Immature natural killer cell (primary cell): ENCODE measurements at places on chromosomes 7 and 10.
A peak's percentile ranks its signal among the peaks of the same experiment; 100 is the strongest.

- no peak for DNase-seq
Observed at GRCh38 chr10:99628923-99629624, 8.8 kb upstream of the SLC25A28 start.

- DNase-seq, result no peak
Observed at GRCh38 chr7:28627263-28627653, 214.9 kb downstream of the CREB5 start.

DNA sequence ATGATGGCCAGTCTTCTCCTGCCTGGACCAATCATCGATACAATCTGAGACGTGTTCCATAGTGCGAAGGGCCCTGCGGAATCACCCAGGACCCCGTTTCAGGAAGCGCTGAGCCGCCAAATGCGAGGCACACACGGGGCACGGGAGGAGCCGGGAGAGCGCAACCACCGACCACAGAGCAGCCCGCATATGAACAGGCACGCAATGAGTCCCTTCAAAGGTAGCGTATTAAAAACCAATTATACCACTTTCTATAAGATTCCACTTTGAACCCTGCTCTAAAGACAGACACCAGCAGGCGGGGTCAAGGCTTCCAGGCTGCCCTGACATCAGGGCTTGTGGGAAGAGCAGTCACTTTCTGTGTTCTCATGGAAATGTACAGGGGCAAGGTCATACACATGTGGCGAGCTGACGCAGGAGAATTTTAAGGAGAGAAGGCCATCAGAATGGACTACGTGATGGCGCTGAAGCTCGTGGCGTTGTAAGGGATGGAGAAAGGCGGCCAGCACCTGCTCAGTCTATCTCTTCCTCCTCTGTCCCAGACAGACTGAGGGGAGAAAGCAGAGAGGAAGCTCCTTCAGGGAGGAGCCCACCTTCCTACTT, 46.2 kb downstream of the AMZ1 start:
- DNase-seq, result no peak

DNA sequence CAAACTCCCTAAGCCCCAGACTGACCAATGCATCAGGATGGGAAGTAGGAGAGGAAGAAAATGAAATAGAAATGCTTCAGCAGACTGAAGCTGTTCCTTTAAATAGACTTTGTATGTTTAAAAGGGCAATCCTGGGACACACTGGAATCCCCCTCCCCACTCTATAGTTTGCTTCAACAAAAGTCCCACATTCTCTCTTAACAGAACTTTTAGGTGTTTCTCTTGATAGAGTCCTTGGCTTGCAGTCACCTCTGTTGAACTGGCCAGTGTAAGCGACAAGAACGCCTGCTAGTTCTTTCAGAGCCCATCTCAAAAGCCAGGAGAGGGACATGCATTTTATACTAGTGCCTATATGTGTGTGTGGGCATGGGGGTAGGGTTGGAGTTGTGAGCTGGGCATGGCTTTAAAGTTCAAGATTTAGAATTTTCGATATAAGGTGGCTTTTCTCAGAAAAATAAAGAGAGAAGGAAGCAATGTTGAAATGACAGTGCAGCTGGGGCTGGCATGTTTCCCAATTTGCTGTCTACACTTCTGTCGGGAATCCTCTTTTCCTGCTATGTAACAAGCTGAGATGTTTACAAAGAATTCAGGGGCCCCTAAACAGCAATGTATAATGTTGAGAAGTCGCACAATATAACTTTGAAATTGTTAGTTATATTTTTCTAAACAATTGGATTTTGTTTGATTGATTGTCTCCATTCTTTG, 2.1 kb downstream of the TBX20 start:
- DNase-seq, result no peak

GRCh38 chr7:158623241-158623640, 35.6 kb upstream of the PTPRN2 start:
- no peak for DNase-seq

DNA sequence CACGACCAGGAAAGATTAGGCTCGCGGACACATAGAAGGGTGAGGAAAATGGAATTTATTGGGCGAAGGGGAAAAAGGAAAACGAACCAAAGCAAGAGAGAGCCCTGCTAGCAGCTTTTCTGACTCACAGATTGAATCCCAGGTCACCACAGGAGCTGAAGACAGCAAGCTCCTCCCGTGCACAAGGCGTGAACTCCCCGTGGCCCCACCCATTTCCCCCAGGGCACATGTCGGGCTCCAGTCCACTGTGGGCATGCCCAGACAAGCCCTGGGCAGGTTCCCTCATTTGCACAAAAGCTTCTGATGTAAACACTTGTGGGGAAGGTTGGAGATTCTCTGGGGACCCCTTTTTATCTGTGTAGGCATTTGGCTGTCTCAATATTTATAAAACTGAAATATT, 582.4 kb downstream of the SUGCT start:
- no peak for DNase-seq

DNA sequence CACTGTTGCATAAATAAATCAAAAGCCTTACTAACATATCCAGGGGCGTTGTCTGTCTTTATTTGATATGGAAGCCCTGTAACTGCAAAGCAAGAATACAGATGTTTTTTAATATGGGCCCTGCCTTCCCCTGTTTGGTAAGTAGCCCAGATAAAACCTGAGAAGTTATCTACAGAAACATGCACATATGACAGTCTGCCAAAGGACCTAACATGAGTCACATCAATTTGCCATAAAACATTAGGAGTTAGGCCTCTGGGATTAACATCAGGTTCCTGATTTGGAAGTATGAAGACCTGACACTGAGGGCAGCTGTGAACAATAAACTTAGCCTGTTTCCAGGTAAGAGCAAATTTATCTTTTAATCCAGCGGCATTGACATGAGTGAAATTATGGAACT, 1588.8 kb downstream of the REEP3 start:
- no peak for DNase-seq

GRCh38 chr10:47269294-47269693, 30.7 kb upstream of the GDF10 start:
- DNase-seq, result no peak

DNA sequence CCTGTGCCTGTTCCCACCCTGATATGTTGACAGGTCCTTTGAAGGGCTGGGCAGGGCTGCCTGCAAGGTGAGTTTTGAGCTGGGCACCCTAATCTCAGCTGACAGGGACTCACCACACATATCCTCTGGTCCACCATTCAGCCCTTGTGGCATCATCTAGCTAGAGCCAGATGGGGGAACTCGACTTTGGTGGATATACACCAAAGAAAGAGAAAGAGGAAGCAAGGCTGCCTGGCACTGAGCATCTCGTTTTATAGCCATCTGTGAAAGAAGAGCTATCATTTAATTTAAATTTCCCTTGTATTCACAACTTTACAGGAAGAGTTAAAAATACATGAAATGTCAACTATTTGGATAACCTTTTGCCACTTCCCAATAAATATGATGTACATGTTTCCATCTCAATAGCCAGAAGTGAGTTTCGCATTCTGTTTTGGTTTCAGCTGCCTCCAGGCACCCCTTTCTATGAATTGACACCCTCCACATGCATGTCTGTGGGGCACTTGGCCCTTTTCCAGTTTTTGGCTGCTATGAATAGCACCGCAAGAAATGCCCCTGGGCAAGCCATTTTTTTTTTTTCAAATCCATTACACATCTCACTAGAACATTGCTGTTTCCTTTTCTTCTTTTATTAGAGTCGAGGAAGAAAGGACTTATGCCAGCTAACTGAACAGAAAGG, 22.9 kb upstream of the GRB10 start:
- no peak for DNase-seq

- peak; percentile 24 for DNase-seq
Observed at GRCh38 chr7:35681231-35682029, 13.5 kb downstream of the HERPUD2 start.

GRCh38 chr7:155490697-155491628, 33.0 kb downstream of the EN2 start:
- DNase-seq, result peak; percentile 51

- DNase-seq, result no peak
Observed at GRCh38 chr10:475709-476454, 213.6 kb downstream of the DIP2C start.

GRCh38 chr7:43647339-43647672, 64.4 kb downstream of the STK17A start:
- no peak for DNase-seq

DNA sequence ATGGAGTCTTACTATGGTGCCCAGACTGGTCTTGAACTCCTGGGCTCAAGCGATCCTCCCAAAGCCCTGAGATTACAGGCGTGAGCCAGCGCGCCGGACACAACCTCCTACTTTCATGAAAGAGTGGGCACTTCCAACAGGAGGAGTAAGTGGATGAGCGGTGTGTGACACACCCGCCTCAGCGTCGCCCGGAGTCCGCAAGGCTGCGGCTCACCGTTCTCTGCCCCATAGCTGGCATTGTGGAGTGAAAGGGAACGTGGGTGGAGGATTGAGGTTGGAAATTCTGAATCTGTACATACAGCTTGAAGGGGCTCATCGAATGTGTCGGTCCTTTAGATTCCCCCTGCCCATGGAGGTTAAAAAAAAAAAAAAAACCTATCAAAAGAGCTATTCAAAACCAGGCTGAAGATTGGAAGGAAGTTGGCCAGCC, 524 bp upstream of the PRXL2A start:
- DNase-seq, result no peak

DNA sequence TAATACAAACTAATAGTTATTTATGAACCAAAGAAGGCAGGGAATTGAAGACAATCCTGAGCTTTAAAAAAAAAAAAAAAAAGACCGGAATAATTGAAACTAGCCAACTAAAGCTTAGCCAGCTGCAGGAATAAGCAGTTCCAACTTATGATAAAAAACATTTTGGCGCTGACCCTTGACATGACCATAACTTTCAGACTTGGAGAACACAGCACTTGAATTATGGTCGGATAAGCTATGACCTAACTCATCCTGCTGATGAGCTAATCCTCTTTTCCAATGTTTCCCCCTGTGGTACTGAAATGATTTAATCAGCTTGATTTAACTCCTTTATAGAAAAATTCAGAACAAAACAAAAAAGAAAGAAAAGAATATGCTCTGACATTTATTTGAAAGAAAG, 181.8 kb downstream of the DGKB start:
- no peak for DNase-seq

DNA sequence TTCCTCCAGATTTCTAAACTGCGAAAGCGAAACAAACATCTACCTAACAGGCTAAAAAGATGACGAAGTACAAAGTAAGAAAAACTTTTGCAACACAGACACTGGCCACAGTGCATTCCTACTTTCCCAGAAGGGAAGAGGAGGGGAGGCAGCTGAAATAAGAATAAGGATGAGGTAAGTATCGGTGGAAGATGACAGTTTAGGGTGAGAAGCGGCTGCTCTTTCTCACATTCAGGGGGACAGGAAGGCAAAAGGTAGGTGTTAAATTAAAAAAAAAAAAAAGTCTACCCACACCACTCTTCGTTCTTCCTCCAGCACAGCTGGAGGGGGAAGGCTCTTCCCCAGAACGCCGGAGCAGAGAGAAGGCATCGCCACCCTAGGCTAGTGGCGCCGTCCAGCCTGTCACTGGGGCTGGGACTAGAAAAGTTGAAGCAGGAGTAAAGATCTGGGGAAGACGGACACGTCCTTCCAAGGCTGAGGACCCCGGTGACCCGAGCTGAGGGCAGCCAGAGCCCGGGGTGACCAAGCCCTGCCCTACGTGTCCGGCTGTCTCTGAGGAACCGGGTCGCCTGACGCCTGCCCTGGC, 846 bp downstream of the DNAJC1 start:
- peak; percentile 74 for DNase-seq

- DNase-seq, result no peak
Observed at GRCh38 chr7:34131371-34131770, 226.0 kb downstream of the BMPER start.

- DNase-seq, result no peak
Observed at GRCh38 chr7:48251766-48252165, 80.5 kb downstream of the ABCA13 start.

DNA sequence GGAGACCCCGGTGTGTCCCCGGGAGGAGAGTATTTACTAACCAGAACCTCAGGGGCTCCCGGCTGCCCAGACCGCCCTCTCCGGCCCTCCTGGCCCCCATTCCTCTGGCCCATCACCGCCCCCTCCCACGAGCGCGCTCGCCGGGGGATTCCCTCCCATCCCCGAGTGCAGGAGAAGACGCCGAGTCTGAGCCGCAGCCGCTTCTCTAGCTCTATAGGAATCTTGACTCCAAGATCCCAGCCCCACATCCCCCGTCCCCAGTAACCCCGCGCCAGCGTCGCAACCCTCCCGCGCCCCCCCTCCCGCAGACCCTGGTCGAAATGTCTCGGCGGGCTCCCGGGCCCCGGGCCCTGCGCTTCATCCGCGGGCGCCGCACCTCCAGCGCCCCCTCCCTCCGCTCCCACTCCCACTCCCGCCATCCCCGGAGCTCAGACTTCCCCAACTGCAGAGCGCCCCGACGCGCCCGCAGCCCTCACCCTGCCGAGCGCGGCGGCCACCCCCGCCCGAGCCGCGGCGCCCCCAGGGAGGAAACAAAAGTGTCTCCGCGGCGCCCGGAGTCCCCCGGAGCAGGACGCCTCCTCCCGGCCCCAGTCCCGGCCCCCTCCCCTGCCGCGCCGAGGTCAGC, 541 bp downstream of the ELMO1 start:
- DNase-seq, result no peak
